ENCODE measurements at places on chromosomes 1 and 21.
A peak's percentile ranks its signal among the peaks of the same experiment; 100 is the strongest.

GRCh38 chr1:3905266-3905952, 5.3 kb upstream of the C1orf174 start:
- DNase-seq = no peak

DNA sequence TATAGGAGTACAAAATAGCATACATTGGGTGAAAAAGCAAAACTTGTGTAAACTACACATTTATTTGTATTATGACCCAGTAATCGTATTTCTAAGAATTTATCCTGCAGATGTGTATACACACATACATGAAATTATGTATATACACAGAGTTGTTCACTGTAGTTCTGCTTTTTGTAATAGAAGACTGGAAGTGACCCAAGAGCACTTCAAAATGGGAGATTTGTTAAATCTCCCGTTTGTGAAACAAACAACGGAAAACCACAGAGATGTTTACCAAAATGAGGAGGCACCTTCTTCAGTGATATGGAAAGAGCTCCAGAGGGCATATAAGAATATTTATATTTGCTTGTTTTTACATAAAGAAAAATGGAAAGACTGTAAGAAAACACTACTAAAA, 18.0 kb upstream of the MNDA start:
- no peak for DNase-seq

- peak; percentile 65 for DNase-seq
Measured at GRCh38 chr1:12229835-12230548, at the start of gene VPS13D. Gene VPS13D (plus strand): TSS chr1:12230030. CDS start chr1:12234267, 4,237 bp downstream.

- no peak for DNase-seq
Measured at GRCh38 chr1:31927661-31927980, 10.5 kb downstream of the PTP4A2 start.

- DNase-seq = no peak
Measured at GRCh38 chr1:17208546-17208945, 3.6 kb downstream of the PADI1 start.

DNA sequence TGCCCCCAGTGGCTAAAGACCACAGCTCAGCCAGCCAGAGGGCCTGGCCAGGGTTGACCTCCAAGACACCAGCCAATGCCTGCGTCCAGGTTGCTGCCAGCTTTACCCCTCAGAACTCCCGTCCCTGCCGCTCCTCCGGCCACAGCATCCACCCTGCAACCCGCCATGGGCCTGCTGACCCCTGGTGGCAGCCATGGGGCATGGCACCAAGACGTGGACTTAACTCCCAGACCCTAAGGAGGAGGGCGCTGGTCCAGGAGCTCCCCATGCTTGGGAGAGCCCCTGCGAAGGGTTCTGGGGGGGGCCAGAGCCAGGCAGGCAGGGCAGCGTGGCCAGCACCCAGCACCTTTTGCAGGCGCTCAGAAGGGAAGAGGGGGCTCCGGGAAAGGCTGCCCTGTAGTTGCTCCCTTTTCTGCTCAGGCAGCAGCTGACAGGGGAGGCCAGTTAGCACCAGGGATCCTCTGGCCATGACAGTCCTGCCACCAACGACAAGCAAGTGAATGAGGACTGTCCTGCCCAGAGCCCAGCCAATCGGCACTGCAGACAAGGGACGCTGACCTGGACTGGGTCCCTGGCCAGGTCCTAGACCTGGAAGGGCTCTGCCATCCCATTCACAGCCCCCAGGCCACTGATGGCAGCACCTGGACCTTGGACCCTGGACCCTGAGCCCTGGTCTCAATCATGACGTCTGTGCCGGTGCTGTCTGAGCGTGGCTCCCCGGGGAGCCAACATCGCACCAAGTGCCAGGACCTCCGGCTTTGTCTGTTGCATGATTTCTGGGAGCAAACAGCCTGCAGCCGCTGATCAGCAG, 246.2 kb downstream of the NPHP4 start:
- peak; percentile 76 for DNase-seq

DNA sequence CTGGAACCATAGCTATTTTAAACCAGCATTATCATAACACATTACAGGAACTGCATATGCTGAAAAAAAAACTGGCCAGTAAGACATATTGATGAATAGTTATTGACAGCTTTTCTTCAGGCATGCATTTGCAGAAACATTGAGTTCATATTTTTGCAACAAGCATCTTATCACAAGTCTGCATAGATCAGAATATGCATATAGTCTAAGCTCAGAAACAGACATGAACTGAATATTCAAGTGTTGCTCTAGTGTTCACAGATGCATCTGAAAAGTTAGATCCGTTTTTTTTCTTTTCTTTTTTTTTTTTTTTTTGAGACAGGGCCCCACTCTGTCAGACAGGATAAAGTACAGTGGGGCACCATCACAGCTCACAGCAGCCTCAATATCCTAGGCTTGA, 22.8 kb downstream of the PRMT6 start:
- no peak for DNase-seq

- no peak for DNase-seq
Measured at GRCh38 chr1:220655961-220656740, 34.0 kb upstream of the C1orf115 start.

DNA sequence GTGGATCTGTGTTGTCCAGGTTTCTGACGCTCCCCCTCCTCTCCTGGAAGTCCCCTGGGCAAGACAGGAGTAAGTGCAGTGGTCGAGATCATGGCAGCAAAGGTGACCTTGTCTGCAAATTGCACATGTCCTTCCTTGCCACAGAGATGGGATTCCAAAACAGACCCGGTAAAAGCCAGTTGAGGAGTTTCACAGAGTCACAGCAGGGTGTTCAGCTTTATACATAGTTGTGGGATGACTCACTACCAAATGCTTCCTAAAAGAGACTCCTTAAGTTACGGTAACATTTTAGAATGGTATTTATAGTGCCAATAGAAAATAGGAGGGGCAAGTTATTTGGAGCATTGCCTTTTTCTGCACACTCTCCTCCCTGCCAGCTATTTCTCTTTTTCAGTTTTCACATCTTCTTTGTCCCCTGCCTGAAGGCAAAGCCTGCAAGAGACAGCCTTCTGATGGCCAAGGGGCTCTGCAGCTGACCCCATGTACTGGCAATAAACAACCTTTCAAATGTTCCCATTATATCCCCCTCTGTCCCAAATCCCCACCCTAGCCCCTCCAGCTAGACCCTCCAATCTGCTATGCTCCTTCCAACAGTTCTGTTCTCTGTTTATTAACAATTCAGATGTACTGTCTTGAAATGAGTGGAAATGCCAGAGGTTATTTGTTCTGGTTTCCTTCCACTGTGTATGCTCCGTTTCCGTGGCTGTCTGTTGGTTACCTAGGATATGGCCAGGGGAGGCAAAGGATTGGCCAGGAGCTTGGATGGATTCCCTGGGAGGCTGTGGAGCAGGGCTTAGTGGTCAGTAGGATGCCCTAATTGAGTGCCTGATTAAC, 115.0 kb downstream of the TGFB2 start:
- peak; percentile 94 for DNase-seq

- no peak for DNase-seq
Measured at GRCh38 chr1:57741521-57741920, 317.7 kb upstream of the DAB1 start.

GRCh38 chr1:91830242-91831131, 55.5 kb downstream of the TGFBR3 start:
- DNase-seq = no peak

DNA sequence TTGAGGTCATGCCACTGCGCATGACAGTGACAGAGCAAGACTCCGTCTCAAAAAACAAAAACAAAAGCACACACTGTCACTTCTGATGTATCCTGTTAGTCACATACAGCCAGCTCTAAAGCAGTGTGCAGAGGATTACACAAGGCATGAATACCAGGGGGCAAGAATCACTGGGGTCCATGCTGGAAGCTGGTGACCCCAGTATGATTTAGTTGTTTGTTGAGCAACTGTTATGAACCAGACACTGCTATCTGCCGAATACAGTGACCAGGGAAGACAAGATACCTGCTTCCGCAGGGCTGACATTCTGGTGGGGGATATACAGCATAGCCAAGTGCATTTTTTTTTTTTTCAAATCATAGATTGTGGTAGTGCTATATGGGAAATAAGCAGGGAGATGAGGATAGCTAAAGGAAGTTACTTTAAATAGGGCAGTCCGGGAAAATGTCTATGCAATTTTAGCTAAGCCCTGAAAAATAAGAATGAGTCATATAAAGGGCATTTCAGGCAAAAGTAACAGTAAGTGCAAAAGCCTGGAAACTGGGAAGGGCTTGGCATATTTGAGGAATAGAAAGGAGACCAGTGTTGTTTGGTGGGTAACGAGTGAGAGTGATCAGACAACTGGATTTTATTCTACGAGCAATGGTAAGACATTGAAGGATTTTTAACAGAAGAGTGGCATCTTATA, 69.7 kb downstream of the ADSS2 start:
- no peak for DNase-seq

DNA sequence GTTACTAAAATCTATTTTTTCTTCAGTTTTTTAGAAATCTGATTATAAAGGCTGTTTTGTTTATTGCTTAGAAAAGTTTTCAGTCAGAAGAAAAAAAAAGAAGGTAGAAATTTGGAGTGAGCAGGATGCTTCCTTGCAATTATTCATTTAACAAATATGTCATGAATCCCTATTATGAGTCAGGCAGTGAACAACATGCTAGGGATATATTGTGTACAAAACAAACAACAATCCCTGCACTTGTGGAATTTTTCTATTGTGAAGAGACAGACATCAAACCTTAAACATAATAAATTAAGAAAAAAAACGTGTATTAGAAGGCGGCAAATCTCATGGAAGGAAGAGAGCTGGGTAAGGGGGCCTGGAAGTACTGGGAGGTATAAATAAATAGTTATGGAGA, 664.1 kb upstream of the CAMK1G start:
- no peak for DNase-seq

- DNase-seq = no peak
Measured at GRCh38 chr21:33386222-33386784, 16.9 kb upstream of the IFNGR2 start.

DNA sequence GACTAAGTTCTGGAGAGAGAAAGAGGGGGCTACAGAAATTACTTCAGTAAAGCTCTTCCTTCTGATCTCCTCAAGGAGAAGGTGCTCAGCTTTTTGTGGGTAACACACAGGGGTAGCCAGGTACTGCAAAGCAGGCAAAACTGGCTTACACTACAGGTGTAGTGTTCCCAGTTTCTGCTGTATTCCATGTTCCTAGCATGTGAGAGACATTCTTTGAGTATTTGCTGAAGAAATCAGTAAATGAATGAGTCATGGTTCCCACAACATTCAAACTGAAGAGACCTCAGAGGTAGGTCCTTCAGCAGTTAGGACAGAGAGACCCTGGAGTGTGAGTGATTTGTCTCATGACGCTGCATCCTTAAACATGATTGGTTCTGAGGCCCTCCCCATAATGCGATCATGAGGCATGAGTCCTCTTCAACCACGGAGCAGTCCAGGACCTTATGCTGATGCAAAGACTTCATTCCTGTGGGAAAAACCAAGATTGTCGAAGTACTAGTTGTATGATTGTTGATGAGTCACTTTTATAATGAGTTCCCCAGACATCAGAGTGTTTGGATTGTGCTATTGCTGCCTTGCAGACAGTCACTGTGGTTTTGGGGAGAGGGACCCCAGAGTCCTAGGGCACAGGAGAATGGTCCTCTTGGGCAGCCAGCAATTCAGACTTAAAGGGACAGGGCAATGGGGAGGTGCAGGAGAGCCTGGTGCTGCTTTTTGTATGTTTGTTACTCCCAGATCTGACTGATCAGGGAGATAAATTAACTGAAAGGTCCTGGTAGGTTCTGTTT, 2.7 kb upstream of the OR10J4 start:
- DNase-seq = peak; percentile 28

- DNase-seq = no peak
Measured at GRCh38 chr21:19864476-19864875, 1133.7 kb upstream of the NCAM2 start.

DNA sequence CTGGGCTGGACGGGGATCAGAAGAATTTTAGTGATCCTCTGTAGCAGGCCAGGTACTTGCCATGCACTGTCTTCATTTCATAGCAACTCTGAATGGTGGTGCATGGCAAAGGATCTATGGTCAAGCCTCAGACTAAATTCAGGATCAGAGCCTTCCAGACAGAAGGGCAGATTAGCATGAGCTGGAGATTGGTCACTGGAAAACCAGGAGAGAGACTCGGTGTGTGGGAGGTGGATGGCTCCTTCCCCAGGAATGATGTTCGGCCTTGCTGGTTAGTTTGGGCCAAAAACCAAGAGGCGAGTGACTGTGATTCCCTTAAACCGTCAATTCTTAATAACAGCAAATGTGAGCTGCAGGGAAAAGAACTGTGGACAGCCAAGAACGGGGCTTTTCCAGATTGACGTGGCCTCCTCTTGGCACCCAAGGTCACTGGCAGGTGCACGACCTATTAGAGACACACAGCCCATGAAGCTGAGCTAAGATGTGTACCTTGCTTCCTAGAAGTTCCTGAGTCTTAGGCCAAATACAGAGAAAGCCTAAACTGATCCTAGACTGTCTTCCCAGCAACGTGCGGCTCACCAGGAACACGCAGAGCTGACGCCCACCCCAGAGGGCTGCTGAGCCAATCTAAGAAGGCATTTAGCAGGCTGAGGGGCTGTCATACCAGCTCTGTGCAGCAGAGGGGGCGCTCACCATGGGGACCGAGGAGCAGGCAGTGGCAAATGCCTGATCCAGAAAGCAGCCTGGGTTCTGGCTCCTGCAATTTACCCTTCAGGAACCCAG, 18.5 kb downstream of the ALDH4A1 start:
- peak; percentile 36 for DNase-seq

- DNase-seq = peak; percentile 42
Measured at GRCh38 chr1:56584910-56585528, 5.7 kb upstream of the PLPP3 start.

DNA sequence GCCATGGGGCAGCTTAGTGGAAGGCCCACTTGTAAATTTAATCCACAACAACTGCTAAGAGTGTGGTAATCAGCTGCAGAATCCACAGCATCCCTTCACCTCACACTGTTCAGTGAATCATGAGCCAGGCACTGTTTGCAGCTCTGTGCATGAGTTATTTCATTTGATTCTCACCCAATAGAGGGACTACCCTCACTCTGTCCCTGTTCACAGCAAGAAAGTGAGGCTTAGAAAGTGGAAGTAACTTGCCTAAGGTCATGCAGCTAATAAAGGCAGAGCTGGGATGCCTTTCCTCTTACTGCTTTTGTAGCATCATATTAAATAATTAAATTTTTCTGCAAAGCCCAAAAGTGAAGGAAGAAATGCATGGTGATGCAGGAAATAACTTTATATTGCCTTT, 346.5 kb upstream of the PLD5 start:
- no peak for DNase-seq

GRCh38 chr1:71026093-71026492, 21.5 kb downstream of the PTGER3 start:
- DNase-seq = no peak

DNA sequence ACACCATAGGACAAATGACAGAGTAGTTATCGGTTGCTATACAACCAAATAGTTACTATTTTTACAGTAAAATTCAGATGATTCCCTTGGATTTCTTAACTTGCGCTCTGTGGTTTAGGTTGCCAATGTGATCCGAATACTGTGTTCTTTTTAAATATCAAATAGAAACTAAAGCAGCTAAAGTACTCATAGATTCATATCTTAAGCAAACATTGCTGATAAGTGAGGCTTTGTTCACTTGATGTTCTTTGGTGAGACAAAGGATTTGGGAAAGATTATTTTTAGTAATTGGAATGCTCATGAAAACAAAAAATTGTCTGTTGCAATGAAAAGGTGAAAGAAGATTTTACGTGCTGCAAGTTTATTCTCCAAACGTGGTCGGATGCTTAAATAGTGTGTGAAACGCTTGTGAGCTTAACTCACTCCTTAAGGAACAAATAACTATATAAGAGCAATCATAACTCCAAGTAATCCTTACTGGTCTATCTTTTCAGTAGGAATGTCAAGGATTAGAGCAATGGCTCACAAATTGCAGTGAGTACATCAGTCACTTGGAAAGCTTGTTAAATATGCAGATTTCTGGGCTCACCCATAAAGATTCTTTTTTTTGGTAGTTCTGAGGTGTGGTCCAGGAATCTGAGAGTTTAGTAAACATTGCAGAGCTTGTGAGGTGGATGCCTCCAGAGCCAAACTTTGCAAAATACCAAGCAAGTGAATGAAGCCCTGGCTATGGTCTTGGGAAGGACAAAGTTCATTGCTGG, 31.8 kb upstream of the PDC start:
- DNase-seq = no peak

All from COLO829 (cell line).